ENCODE measurements at places on chromosomes 3 and 15.

GRCh38 chr3:151232991-151233390 is 30.0 kb upstream of the GPR171 start:
- DNase-seq: no peak

GRCh38 chr3:10192953-10193691 is 28.4 kb downstream of the IRAK2 start:
- DNase-seq: no peak

DNA sequence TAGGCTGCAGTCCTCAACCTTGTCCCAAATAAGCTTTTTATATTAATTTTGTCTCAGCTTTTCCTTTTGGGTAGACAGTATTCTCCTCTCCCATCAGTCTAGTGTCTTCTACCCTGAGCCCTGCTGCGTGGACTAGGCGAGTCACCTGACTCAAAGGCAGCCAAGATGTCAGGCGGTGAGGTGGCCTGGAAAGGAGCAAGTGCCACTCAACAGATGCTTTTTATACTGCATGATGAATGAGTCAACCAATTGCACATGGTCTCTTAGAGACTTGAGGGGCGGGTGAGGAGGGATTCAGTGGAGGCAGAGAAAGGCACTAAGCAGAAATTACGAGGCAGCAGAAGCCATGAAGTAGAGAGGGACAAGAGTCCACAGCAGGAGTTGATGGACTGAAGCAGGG is 95.9 kb downstream of the FRMD4B start:
- DNase-seq: no peak

GRCh38 chr15:81859737-81860516 is 185.9 kb downstream of the MEX3B start:
- DNase-seq: no peak

DNA sequence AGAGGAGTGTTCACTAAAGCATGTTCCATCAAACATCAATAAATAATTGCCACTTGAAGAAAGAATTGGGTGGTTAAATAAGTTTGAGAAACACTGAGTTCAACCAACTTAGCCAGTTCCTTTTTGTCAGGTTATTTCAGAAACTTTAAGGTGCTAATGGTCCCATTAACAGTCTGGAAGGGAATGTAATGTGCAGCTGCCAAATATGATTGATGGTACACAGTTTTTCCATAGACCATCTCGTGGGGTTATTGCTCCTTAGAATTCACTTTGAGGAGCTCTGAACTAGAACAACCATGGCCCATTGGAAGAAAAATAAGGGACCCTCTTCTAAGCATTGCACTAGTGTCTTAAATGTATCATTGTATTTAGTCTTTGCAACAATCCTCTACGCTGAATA is 185.8 kb upstream of the NR2F2 start:
- no peak for DNase-seq

- no peak for DNase-seq
Measured at GRCh38 chr3:54376142-54376807, 253.9 kb downstream of the CACNA2D3 start.

- DNase-seq: no peak
Measured at GRCh38 chr15:84391191-84391590, 155.6 kb downstream of the GOLGA6L4 start.

- no peak for DNase-seq
Measured at GRCh38 chr3:37491776-37492175, 317.4 kb upstream of the LRRFIP2 start.

- DNase-seq: no peak
Measured at GRCh38 chr3:8301977-8302735, 199.5 kb upstream of the LMCD1 start.

- DNase-seq: no peak
Measured at GRCh38 chr3:154304116-154304786, 20.0 kb downstream of the DHX36 start.

DNA sequence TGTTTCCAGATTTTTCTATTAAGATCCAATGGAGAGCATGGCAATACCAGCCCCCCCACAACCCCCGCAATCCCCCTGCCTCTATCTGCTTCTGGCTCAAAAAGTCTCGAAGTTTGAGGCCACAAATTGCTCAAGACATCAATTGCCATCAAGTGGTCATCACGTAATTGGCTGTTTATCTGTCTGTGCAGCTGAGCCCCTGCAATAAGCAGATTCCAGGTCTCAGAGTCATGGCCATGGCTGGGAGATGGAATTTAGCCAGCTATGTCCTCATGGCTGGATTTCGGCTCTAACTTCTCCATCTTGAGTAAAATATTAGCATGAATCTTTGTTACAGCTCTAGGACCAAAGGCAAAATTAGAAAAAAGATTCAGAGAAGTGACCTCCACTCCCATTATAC is 22.7 kb downstream of the SSUH2 start:
- no peak for DNase-seq

DNA sequence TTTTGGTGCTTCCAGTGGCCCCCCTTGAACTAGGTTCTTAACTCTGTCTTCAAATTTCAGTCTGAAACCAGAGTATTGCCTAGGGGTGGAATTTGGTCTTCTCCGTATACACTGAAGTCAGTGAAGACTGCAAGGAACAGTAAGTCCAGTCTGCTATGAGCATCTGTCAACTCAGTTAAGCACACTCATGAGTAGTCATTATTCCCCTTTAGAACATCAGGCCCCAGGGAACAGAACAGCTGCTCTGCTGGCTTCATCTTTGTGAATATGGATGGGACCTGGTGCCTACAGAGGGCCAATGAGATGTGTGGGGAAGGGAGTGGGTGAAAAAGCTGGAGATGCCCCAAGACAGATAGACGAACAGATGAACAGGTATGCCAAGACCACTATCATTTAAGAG is 85.2 kb upstream of the PRR23C start:
- DNase-seq: no peak

DNA sequence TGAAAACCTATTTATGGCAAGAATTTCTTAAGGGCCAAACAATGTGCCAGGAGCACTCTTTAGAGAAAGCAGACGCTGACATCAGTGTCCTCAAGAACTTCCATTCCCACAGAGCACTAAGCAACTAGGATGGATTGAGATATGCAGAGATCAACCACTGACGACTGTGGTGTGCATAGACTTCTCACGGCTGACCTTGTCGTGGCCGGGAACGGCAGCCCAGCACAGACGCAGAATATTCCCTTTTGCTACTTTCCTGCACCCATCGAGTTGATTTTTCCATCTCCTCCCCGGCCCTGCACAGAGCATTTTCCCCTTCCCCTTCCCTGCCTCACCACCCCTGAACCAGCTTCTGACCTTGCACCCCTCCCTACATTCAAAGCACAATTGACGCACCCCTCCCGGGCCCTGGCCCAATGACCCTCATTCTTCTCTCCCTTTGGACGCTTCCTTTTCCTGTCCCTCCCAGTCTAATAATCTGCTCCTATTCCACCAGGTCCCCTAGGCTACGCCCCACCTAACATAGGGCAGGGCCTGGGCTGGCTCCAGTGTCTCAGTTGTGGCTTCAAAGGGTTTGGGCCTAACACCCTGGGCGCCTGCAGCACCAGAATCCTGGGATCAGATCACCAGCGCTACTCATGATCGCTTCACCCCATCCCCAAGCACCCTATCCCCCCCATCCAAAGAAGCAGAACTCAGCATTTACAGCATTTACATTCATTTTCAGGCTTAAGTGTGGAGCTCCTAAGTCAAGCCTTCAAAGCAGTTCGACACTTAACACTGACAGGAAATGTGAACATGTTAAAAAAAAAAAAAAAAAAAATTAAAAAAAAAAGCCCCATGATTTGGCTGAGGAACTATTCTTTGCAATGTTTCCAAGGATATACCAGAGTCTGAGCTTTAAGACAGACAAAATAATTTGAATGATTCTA is 151.2 kb downstream of the FOXP1 start:
- no peak for DNase-seq
